H1 (cell line): ENCODE measurements at places on chromosomes 1 and 21.
A peak's percentile ranks its signal among the peaks of the same experiment; 100 is the strongest.

- no peak for DNase-seq
These were observed 4.6 kb upstream of the ETS2 start for GRCh38 chr21:38800924-38801744.

- no peak for DNase-seq
These were observed 27.2 kb downstream of the MYOG start for GRCh38 chr1:203058676-203058935.

GRCh38 chr1:113142791-113143190 lies 69.8 kb downstream of the LRIG2 start:
- DNase-seq = no peak

GRCh38 chr1:200654660-200655059 lies 15.0 kb downstream of the DDX59 start:
- no peak for DNase-seq

DNA sequence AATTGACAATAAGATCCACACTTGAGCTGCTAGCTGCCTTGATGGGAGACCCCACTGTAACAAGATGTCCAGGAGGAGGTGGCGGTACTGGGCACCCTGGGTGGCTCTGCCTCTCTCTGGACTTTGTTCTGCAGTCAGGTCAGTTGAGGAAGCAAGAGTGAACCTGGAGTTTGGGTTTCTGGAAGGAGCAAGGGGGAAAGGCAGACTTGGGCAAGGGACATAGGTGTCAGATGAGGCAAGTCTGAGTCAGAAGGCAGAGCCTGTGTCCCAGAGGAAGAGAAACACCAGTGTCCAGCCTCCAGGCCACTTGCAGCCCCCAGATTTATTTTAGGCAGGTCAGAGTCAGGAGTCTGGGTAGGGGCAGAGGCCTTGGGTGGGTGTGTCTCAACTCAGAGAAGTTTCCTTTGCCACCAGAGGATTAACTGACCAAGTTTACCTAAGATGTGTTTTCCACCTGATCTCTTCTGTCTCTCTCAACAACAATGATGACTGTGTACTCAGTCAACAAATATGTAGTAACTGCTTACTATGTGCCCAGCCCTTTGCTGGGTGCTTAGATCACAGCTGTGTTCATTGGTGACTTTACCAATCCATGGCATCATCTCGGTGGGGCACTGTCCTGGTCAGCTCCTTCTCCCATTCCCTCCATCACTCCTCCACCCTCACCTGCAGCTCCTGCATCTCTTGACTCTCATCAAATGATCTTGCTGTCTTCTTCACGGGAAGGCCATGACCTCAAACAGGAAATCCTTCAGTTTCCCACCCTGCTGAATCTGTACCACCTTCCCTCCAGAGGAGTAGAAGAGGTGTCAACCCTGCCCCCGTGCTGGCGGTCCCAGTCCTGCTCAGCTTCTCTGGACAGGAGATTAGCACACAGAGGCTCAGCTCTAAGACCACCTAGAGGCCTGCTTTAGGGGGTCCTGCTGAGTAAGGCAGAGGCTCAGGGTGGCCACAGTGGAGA lies 36.6 kb downstream of the ELF3 start:
- no peak for DNase-seq

DNA sequence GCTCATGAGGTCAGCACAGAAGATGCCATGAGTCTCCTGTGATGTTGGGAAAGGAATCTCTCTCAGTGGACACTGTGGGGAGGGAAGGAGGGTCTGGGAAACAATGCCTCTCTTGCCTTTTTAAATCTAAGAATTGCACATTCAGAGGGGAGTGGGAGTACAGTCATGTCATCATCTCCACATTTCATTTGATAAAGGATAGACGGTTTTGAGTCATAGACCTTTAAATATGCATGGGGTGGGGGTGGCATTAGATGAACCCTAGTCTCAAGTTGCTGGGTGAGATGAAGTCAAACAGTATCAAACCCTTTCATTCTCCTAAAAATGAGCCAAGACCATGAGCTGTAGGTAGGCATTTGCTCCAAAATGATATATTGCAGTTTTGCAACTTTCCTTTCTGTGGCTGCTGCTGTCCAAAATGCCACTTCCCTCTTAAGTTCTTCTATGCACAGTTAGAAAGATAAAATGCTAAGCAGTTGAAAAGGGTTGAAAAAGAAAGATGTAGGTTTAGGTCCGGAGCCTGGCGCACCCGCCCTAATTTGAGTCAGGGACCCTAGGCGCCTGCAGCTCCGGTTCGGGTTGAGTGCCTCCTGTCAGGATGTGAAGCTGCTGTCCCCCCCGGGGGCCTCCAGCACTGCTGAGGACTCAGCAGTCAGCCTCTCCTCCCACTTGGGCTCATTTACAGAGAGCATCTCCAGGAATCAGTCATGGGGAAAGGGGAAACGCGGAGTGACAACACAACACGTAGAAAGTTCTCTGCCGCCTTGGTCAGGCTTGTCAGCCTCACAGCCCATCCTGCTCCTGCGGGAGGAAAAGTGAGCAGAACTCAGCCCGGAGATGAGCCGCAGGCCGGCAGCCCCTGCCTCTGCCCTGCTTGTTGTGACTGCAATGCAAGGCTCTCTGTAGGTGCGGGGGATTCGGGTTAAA lies 479.3 kb upstream of the RUNX1 start:
- no peak for DNase-seq

DNA sequence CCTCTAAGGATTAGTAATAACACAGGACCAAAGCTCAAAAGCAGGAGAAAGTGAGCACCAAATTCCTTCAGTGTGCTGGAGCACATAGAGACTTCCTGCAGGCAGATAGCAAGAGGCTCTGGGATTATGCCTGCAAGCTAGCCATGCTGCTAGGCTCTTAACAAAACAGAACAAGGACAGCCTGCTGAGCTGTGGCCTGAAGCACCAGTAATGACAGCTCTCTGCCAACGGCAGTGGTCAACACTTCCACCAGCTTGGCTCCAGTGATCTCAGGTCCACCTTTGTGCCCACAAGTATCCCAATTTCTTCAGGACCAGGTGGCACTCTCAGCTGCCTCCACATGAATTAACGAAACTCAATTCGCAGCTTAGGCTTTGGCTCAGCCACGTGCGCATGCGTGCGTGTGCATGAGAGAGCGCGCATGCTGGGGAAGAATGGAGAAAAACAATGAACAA lies 64.2 kb downstream of the SLC45A1 start:
- DNase-seq = no peak

DNA sequence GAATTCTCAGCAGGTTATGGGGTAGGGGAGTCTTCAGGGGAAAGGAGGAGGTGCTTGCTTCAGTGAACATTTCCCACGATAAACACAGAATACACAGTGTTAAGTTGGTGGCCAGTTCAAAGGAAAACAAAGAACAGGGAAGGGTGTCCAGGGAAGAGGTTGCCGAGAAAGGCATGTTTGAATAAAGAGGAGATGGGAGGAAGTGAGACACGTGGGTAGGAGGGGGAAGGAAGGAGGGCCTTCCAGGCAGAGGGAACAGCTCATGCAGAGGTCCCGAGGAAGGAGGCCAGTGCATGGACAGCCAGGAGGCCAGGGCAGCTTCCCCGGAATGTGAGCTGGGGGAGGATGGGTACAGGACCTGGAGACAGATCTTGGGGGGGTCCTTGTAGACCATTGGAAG lies 130.3 kb upstream of the TMEM51 start:
- DNase-seq = no peak

- no peak for DNase-seq
These were observed 34.4 kb downstream of the CAPZB start for GRCh38 chr1:19450811-19451515.

GRCh38 chr1:151729157-151729965 lies 8.0 kb downstream of the RIIAD1 start:
- no peak for DNase-seq

- DNase-seq = no peak
These were observed 2.1 kb upstream of the PRRX1 start for GRCh38 chr1:170661646-170662411.

DNA sequence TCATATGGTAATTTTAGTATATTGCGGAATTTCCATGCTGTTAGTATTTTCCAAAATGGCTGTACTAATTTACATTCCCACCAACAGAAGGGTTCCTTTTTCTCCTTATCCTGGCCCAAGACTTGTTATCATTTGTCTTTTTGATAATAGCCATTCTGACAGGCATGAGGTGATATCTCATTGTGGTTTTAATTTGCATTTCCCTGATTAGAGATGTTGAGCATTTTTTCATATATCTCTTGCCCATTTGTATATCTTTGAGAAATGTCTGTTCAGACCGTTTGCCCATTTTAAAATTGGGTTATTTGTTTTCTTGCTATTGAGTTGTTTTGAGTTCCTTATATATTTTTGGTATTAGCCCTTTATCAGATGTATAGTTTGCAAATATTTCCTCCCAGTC lies 14.0 kb downstream of the CAPZA1 start:
- DNase-seq = no peak

GRCh38 chr1:182586380-182586779 lies 2.7 kb downstream of the RNASEL start:
- no peak for DNase-seq

- DNase-seq = no peak
These were observed 67.6 kb downstream of the TBX19 start for GRCh38 chr1:168348146-168348709.

GRCh38 chr1:153577624-153578051 lies 12.0 kb upstream of the S100A2 start:
- DNase-seq = no peak

GRCh38 chr1:64001038-64001437 lies 202.4 kb upstream of the UBE2U start:
- no peak for DNase-seq

DNA sequence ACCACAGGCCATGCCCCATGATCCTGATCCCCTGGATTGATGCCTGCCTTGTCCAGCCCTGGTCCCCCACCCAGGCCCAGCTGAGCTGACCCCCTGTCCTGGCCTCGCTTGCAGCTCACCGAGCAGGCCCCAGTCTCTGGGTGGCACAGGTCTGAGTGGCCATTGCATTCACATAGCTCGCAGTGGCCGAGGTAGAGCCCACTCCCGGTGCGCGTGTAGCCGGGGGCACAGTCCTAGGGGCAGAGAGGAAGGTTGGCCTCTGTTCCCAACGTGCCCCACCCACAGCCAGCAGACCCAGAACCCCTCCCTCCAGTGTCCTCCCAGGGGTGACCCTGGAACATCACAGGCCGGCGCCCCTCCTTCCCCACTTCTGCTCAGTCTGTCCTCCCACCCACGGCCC lies 51.9 kb downstream of the LDLRAD2 start:
- no peak for DNase-seq

DNA sequence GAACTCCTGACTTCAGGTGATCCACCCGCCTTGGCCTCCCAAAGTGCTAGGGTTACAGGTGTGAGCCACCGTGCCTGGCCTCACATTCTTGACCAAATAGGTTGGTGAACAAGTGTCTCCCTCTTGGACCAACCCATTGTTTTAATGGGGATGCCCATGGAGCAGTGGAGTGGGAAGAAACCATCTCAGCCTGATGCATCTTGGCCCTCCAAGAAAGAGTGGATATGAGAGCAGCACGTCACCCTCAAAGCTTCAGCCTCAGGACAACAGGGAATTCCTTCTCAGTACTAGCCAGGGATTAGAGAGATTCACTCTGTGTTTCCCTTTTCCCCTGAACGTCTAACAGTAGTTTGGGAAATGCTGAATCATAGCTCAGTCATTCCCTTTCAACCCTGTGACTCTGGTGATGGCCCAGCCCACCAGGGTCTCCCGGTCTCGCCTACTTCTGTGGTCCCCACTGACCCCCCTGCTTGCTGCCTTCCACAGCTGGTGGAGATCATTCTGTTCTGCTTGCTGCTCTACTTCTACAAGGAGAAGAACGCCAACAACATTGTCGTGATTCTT lies 37.4 kb downstream of the NIPAL3 start:
- no peak for DNase-seq

GRCh38 chr1:6688757-6689156 lies 12.9 kb downstream of the DNAJC11 start:
- no peak for DNase-seq

DNA sequence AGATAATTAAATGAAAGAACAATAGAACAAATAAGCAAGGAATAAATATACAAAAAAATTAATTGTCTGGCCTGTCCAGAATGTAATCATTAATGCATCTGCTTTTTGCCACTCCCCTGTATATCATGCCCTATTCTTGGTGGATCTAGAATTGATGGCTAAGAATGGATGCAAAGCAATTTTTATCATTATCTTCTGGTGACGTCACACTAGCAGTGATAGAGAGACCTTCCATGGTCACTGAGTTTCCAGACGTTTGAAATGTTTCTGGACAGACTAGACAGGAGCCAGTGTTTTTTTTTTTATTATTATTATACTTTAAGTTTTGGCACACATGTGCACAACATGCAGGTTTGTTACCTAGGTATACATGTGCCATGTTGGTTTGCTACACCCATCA lies 563.0 kb downstream of the NEGR1 start:
- no peak for DNase-seq

DNA sequence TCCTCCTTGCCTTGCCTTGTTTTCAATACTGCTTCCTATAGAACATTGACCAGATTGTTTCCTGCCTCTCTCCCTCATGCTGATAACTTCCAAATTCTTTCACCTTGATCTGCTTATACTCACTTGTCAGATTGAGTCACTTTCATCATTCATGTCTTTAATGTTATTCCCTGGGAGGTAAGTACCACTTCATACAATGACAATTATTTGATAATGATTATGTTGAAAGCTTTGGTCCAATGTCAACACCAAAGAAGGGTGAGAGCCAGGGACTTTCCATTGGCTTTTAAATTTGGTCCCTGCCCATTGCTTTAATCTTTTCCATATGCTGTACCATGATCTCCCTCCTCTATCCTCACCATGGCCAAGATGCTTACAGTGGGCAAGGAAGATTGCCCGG lies 137.4 kb downstream of the SYT2 start:
- no peak for DNase-seq

- no peak for DNase-seq
These were observed 178.1 kb downstream of the AK5 start for GRCh38 chr1:77459881-77460280.

GRCh38 chr1:205667909-205668643 lies 12.2 kb downstream of the SLC45A3 start:
- no peak for DNase-seq

- peak; percentile 92 for DNase-seq
These were observed 3.2 kb downstream of the MYBPH start for GRCh38 chr1:203172184-203173010.
